ENCODE measurements at places on chromosomes 4 and X. TPM values are rescaled to one million over a fixed set of nuclear protein-coding genes. Genes with fewer than 3 reads are reported as not detected.

The PWWP3B gene
- not detected for polyA plus RNA-seq

The NKX3-2 gene
- 0.04 TPM for polyA plus RNA-seq

The PAGE5 gene
- polyA plus RNA-seq: not detected

The GAGE12H gene
- not detected for polyA plus RNA-seq

The ZNF711 gene
- 0.34 TPM for polyA plus RNA-seq

The GSX2 gene
- polyA plus RNA-seq: not detected

The SPACA5 gene
- polyA plus RNA-seq: not detected

The NALF2 gene
- not detected for polyA plus RNA-seq

The FOXR2 gene
- not detected for polyA plus RNA-seq

The UGT2B7 gene
- polyA plus RNA-seq: not detected

The SYN1 gene
- polyA plus RNA-seq: 0.48 TPM

The SERPINA7 gene
- polyA plus RNA-seq: not detected

The KDM5C gene
- polyA plus RNA-seq: 67.1 TPM

The WDR13 gene
- 41.8 TPM for polyA plus RNA-seq

The VCX2 gene
- polyA plus RNA-seq: not detected

The CENPVL2 gene
- polyA plus RNA-seq: not detected

The PHOX2B gene
- polyA plus RNA-seq: not detected

The GCNA gene
- polyA plus RNA-seq: 2.4 TPM

The XKRX gene
- polyA plus RNA-seq: not detected

The CXorf49 gene
- polyA plus RNA-seq: not detected

The PDE5A gene
- 69.0 TPM for polyA plus RNA-seq

The DIPK2B gene
- not detected for polyA plus RNA-seq

The PYURF gene
- 34.9 TPM for polyA plus RNA-seq

The MAGEA2B gene
- polyA plus RNA-seq: not detected

The CNGA1 gene
- polyA plus RNA-seq: 0.04 TPM

The PITX2 gene
- 0.56 TPM for polyA plus RNA-seq

The TMEM154 gene
- 1.1 TPM for polyA plus RNA-seq

The VCX3A gene
- polyA plus RNA-seq: not detected

The AWAT2 gene
- polyA plus RNA-seq: not detected

The RHOXF2B gene
- not detected for polyA plus RNA-seq

The SH3BP2 gene
- polyA plus RNA-seq: 42.2 TPM

The SPRY1 gene
- 2.1 TPM for polyA plus RNA-seq

The ALPK1 gene
- polyA plus RNA-seq: 11.8 TPM

The CSAG1 gene
- not detected for polyA plus RNA-seq

The DHX15 gene
- polyA plus RNA-seq: 97.9 TPM

The OPRPN gene
- polyA plus RNA-seq: not detected

The EDA gene
- 0.06 TPM for polyA plus RNA-seq

The SPATA18 gene
- polyA plus RNA-seq: 10.6 TPM

The ERCC6L gene
- 0.94 TPM for polyA plus RNA-seq

The USP17L19 gene
- polyA plus RNA-seq: not detected

The HS6ST2 gene
- not detected for polyA plus RNA-seq

The MGAT4D gene
- polyA plus RNA-seq: not detected

The NUDT10 gene
- 0.15 TPM for polyA plus RNA-seq

The CABS1 gene
- not detected for polyA plus RNA-seq

The ESX1 gene
- polyA plus RNA-seq: not detected

The HS3ST1 gene
- polyA plus RNA-seq: not detected

The JCHAIN gene
- polyA plus RNA-seq: 14.9 TPM

The DMRTC1 gene
- polyA plus RNA-seq: not detected

The PRRG3 gene
- polyA plus RNA-seq: not detected

The FAM9B gene
- polyA plus RNA-seq: not detected

The RAB33A gene
- polyA plus RNA-seq: 5.1 TPM

The CT45A5 gene
- not detected for polyA plus RNA-seq

The SSX1 gene
- polyA plus RNA-seq: not detected

The ANXA10 gene
- polyA plus RNA-seq: 0.09 TPM

The EGF gene
- 2.1 TPM for polyA plus RNA-seq

Data from BJ (cell line).